ENCODE measurements at places on chromosomes 12 and 14. TPM values are rescaled to one million over a fixed set of nuclear protein-coding genes. Genes with fewer than 3 reads are reported as not detected.
A peak's percentile ranks its signal among the peaks of the same experiment; 100 is the strongest.

DNA sequence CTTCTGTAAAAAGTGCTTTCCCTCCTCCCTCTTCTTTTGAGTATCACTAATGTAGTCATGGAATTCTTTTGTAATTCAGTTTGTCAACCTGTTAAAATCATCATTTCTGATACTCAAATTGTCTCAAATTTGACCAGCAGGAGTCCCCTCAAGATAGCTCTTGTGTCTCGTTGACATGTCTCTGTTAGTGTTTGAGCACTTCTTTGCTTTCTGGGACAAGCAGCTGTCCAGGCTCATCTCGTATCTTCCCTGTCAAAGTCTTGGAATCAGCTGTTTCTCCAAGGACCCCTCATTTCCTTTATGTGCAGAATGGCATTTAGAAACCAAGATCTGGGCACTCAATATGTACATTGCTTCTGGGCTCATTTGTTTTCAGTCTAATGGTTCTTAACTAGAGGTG, 10.7 kb downstream of the CIPC start:
- DNase-seq, result peak; percentile 60

- DNase-seq, result no peak
Observed at GRCh38 chr14:71183876-71184689, 276.8 kb downstream of the PCNX1 start.

GRCh38 chr14:85112762-85113161, 417.2 kb upstream of the FLRT2 start:
- DNase-seq, result no peak

GRCh38 chr12:1791104-1791841, 29.1 kb upstream of the LRTM2 start:
- DNase-seq, result peak; percentile 78

- no peak for DNase-seq
Observed at GRCh38 chr12:24852420-24852819, 96.5 kb downstream of the BCAT1 start.

GRCh38 chr14:21204167-21205025, 48.5 kb upstream of the OR5AU1 start:
- no peak for DNase-seq

DNA sequence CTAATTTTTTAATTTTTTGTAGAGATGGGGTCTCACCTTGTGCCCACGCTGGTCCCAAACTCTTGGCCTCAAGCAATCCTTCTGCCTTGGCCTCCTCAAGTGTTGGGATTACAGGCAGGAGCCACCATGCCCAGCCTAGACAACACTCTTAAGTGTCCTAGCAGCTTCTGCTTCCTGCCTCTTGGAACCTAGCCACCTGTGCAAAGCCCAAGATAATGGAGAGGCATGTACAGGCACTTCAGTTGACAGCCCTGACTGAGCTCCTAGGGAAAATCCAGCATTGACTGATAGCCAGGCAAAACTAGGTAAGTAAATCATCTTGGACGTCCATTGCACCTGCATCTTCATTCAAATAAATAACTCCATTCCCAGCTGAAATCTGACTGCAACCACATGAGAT, 15.5 kb downstream of the COX14 start:
- DNase-seq, result no peak

DNA sequence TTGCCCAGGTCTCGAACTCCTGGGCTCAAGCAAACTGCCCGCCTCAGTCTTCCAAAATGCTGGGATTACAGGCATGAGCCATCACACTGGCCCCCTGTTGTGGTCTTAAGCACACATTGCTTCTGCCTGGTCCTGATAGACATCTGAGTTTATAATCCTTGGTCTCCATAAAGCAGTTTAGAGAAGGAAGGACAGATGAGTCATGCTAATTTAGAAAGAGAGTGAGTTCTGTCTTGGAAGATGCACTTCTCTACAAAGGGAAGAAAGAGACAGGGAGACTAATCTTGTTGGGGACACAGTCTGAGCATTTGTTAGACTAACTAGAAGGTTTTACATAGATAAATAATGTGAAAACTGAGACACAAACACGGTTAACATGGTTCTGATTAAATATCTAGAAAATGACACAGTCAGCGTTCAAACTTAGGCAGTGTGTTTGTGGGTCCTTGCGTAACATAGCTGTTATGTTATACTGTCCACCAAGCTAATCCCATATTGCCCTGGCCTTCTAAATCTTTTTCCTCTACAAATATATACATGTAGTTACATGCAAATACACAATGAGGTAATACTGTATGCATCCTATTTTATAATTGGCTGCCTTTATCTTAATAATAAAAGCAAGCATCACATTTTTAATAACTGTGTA, 31.0 kb downstream of the SAMD4A start:
- DNase-seq, result no peak

- no peak for DNase-seq
Observed at GRCh38 chr14:49483268-49483667, 102.9 kb downstream of the RPS29 start.

The TSPAN11 gene
- polyA plus RNA-seq, result not detected

The ZNF664 gene
- polyA plus RNA-seq, result 16.2 TPM

The PUS7L gene
- 3.4 TPM for polyA plus RNA-seq
